ENCODE measurements at places on chromosomes 11 and 22.
A peak's percentile ranks its signal among the peaks of the same experiment; 100 is the strongest.

DNA sequence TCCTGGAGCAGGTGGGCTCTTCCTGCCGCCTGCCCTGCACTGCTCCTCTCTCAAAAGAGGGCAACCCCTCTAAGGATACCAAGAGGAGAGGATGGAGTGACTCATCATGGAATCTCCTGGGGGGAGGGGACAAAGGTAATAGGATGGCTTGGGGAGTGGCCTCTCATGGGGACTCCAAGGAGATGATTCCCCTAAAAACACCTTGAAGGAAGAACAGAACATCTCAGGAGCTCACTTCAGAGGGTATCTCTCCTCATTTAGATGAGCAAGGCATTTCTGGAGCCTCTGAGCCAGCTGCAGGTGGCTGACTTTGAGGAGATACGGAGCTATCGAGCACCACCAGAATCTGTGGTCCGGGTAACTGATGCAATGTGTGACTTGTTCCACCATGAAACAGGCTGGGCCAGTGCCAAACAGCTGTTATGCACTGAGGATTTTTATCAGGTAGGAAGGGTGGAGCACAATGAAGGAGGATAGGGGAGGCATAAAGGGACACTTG lies 40.2 kb downstream of the RRP8 start:
- no peak for DNase-seq

- no peak for DNase-seq
Observed at GRCh38 chr11:77589181-77589520, 602 bp upstream of the AQP11 start.

DNA sequence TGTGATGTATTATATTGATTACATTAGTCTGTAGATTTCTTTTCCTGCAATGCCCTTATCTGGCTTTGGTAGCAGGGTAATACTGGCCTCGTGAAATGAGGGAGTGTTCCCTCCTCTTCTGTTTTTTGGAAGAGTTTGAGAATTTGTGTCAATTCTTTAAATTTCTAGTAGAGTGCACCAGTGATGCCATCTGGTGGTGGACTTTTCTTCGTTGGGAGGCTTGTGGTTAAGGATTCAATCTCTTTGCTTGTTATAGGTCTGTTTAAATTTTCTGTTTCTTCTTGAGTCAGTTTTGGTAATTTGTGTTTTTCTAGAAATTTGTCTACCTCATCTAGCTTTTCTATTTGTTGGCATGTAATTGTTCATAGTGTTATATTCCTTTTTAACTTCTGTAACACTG lies 18.9 kb downstream of the SHANK3 start:
- DNase-seq = no peak

DNA sequence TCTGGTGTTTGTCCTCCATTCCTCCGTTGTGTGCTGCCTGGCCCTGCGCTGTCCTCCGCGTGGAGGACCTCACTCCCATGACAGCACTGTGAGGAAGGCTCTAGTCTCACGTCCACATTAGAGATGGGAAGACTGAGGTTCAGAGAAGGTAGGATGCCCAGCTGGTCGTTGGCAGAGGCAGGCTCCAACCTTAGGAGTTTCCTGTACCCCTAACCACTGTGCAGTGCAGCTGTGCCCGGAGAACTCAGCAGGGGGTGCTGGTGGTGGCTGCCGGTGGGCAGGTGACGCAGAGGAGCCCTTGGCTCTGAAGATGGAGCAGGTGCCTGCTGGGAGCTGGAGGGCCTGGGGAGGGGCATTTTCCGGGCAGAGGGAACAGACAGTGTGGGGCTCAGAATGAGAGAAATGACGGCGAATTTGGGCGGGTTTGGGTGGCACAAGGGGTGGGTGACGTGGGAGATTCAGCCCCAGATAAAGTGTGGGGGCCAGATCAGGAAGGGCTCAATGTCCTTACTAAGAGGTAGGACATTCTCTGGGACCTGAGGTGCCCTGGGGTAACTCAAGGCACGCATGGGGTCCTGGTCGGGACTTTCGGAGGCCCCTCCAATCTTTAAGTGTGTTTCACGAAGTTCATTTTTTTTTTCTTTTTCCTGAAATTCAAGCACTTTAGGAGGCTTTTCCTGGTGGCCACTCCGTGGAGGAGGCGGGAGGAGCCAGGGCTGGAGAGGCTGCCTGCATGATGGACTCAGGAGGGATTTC lies 535.0 kb downstream of the TBC1D22A start:
- DNase-seq = no peak

GRCh38 chr22:44870021-44870420 lies 117.6 kb downstream of the ARHGAP8 start:
- no peak for DNase-seq

DNA sequence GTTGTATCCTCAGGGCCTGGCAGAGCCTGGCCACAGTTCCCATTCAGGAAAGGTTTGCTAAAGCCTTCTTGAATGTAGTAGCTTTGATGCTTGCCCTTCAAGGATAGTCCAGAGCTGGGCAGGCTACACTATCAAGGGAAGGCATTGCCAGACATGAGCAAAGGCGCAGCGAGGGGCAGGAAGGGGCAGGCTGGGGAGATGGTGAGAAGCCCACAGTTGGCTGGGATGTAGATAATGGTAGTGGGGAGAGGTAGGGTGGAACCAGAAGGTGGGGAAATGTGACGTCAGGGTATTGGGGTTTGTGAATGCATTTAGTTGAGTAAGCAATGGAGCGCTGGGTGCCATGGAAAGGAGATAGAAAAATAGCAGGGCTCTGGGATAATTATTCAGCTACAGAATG lies 28.6 kb downstream of the LRRC32 start:
- no peak for DNase-seq

GRCh38 chr11:12932485-12932884 lies 76.6 kb upstream of the RASSF10 start:
- DNase-seq = no peak

DNA sequence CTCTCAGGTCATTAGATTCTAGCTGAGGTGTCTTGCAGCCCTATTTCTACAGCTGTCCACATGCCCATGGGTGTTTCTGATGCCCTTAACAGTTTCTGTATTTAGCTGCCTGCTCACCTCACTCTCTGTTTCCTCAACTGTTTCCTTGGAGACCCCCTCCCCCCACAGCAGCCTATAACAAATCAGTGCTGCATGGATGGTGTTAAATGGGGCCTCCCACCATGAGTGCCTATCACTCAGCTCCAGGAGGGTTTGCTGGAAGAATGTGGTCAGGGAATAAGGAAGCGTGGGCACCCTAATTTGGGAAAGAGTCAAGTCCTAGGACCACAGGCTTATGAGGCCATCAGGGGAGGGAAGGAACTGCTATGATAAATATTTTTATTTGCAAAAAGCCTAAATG lies 8.6 kb downstream of the KLHL35 start:
- DNase-seq = peak; percentile 7

GRCh38 chr22:48640890-48641841 lies 1186.5 kb downstream of the BRD1 start:
- DNase-seq = no peak

GRCh38 chr11:64856382-64857227 lies 12.2 kb upstream of the CDC42BPG start:
- DNase-seq = no peak

GRCh38 chr11:33063326-33063881 lies 24.0 kb downstream of the TCP11L1 start:
- DNase-seq = no peak

Data from pancreas (tissue), 10 donors.